Tibial artery (tissue), 4 donors: ENCODE measurements at places on chromosomes 13 and 19.

DNA sequence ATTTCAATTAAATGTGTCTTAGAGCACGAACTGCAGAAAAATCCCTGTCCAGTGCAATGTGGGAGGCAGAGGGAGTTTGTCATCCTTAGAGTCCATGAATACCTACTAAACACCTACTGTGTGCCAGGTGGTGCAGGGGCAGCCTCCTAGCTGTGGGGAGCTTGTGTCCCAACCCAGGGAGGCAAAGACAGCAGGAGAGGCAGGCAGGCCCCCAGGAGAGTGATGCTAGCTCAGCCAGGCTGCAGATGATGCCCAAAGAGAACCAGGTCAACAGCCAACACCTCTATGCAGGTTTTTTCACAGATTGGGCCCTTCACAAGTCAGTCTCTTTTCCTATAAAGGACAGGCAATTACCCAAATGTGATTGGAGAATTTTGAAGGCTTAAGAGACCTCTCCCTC is 108.2 kb upstream of the UQCRFS1 start:
- DNase-seq = no peak

DNA sequence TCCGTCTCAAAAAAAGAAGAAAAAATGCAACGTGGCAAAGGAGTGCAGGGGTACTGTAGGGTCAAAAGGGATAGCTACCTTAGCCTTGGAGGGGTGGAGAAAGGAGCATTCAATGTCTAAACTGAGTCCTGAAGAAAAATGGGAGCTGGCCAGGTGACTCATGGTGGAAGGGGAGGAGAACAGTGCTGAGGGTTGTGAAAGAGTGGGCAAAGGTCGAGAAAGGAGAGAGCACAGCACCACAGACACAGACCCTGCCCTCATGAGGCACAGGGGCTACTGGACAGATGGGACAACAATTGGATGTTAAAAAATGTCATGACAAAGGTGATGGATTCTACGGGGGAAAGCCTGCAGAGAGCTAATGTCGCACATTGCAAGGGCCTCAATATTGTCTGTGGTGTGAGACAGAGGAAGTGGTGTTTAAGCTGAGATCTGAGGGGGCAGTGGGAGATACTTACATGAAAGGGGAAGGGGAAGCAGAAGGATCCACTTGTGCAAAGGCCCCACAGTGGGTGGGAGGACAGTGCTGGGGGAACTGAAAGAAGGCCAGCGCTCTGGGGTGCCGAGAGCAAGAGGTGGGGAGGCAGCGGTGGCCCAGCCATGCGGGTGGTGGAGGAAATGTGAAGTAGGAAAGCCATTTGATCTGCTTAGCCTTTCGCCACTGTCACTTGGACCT is 42.9 kb upstream of the URAD start:
- peak; percentile 34 for DNase-seq

DNA sequence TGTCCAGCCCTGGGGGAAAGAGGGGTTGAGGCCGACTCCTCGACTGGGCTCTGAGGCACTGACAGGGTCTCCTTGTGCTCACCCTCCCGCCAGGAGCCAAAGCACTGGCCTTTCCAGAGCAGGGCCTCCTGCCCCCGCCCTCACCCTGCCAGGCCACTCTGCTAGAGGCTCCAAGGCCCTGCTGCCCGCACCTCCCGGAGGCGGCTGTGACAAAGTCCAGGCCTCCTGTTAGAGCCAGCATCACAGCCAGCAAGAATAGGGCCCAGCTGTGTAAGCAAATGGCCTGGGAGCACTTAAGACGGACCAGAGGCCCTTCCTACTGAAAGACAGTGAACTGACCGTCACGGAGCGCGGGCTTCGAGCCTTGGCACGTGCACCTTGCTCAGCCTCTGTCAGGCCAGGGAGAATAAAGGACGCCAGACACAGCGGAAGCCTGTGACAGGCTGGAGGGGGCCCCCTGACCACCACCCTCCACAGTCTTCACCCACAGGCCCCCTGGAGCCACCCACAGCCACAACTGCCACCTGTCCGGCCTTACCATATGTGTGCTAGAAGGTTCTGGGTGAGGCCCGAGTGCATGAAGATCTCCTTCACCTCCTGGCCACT is 50.9 kb downstream of the EPS15L1 start:
- DNase-seq = no peak

DNA sequence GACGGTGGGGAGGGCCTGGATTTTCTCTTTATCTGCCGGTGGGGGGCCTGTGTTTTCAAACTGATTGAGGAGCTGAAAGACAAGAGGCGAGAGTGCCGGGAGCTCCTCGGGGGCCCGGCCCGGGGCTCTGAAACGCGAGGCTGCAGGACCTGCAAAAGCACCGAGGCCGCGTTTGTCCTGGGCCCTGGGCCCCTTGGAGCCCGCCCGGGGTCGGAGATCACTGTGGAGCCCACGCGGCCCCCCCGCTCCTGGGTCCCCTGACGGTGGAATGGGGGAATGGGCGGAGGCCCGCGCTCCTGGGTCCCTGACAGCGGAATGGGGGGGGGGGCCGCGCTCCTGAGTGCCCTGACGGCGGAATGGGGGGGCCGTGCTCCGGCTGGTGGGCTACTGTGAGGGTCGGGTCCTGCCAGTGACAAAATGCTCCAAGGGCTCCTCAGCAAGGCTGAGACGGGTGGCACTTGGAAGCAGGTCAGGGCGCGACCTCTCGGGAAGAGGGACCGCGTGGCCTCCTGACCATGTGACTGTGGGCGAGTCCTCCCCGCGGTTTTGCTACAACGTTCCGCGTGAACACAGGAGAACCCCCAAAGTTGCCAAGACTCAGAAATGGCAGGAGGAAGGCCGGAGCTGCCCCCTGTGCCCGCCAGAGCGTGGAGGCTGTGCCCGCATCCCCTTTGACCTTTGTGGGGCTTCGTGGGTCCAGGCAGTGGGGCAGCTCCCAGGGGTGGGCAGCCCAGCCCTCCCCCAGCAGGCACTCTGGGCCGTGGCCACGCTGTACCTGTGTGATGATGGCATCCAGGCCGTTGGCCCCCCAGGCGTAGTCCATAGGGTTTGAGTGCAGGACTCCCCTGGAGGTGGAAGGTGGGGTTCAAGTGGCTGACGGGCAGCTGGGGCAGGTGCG is 9.5 kb downstream of the FGF22 start:
- no peak for DNase-seq

DNA sequence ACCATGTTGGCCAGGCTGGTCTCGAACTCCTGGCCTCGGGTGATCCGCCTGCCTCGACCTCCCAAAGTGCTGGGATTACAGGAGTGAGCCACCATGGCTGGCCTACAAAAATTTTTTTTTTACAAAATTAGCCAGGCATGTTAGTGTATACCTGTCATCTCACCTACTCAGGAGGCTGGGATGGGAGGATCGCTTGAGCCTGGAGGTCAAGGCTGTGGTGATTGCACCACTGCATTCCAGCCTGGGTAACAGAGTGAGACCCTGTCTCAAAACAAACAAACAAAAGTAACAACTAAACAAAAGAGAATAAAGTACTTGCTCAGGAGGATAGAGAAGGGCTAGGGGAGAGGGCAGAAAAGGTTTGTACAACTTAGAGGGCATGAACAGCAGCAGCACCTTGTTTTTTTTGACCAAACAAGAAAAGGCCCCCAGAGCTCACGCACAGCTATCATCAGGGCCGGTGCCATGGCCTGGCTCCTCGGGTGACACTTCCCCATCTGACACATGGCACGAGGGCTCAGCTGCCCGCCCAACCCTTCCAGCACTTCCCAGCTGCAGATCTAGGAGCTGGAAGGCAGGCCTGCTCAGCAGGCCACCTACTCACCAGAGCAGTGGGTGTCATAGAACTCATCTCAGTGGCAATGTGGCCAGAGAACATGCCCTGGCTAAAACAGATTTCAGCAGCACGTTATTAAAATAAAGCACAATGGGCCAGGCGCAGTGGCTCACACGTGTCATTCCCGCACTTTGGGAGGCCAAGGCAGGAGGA is 8.6 kb upstream of the SLC7A9 start:
- DNase-seq = peak; percentile 27

GRCh38 chr13:113654591-113655345 is 3.2 kb downstream of the ATP4B start:
- DNase-seq = peak; percentile 61

DNA sequence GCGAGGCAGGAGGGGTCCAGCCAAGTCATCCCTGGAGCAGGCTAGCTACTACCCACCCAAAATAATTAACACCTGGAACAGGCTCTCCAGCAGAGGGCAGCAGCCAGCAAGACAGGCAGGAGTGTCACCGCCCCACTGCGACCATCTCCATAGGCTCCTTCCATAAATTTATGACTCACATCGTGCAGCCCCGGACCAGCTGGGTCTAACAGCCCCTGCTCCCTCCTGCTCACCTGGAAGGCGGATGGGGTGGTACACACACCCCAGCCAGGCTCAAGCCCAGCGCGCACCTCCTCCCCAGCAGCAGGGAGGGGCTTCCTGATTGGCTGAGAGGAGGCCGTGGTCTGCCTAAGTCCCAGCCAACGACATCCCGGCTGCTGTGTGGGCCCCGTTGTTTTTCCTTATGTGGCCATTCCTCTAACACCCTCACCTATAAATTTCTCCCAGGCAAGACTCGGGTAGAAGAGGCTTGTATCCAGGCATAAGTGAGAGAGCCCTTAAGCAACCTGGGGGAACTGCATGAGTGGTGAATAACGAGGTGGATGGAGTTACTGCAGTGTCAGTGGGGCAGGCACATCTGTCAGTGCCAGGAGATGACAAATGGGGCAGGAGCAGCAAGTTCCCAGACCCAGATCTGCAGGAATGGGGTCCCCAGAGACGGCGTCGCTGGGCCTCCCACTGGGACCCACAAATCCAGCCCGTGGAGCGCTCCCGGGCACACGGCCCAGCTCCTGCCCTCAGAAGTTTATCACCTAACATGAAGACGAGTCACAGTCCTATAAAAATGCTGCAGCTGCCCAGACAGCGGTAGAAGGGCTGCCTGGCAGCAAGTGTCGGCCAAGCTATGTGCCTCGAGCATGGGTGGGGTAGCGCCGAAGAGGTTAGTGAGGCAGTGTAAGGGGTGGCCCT is 43.1 kb downstream of the CEBPG start:
- no peak for DNase-seq

GRCh38 chr19:35901854-35902661 is at the start of gene HCST:
Gene HCST, plus strand, starts transcription at chr19:35902529. Its CDS starts 65 bp downstream, at chr19:35902594.
- DNase-seq = no peak

DNA sequence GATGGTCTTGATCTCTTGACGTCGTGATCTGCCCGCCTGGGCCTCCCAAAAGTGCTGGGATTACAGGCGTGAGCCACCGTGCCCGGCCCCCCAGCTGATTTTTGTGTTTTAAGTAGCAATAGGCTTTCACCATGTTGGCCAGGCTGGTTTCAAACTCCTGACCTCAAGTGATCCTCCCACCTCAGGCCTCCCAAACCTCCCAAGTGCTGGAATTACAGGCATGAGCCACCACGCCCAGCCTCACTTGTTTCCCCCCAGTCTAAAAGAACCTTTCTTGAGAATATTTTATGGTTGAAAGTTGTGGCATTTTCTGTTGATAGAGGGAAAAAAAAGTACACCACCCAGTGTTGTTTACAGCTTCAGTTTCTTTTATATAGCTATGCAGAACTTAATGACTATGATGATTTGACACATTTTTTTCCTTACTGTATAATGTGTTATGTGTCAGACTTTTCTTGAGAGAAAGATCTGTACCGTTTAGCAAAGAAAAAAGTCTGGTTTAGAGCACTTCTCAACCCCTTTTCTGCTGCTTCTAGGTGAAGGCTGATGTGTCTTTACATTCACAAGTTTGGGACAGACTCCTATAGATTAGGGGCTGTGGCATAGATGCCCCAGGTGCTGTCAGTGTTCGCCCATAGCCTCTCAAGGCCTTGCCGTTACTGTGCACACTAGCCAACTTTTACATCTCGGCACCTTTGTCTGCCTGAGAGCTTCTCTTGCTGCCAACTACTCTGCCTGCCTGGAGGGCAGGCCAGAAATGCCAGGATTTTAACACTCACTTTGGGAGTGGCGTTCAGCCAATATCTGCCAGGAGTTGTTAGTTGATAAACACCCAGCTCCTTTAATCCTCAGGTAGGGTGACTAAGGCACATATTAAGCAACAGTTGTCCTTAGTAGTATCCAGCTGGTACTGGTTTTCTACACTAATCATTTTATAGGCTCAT is 33.0 kb downstream of the KCTD4 start:
- DNase-seq = no peak

GRCh38 chr19:45468159-45468651 is 409 bp downstream of the FOSB start:
- no peak for DNase-seq

DNA sequence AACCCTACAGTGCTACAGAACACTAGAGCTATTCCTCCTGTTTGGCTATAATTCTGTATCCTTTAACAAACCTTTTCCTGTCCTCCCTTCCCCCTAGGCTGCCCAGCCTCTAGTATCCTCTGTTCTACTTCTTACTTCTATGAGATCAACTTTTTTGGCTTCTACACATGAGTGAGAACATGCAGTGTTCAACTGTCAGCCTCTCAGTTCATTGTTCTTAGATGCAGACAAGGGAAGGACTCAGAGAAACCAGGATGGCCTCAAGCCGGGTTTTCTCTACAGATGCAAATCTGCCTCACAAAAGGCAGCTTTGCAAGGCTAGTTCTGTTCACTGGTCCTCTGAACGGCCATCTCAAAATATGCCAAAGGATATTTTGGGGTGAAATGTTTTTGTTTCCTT is 18.4 kb downstream of the AMER2 start:
- no peak for DNase-seq
